ENCODE measurements at places on chromosomes 12 and 14.

GRCh38 chr14:104820669-104821228 is 19.8 kb downstream of the ZBTB42 start:
- DNase-seq: no peak

- no peak for DNase-seq
These were observed 64.9 kb upstream of the DICER1 start for GRCh38 chr14:95222151-95222631.

GRCh38 chr14:52558688-52559087 is 6.1 kb downstream of the GPR137C start:
- DNase-seq: no peak

- DNase-seq: no peak
These were observed 187.8 kb downstream of the NPAS3 start for GRCh38 chr14:33126433-33126832.

GRCh38 chr12:46360908-46361666 is 11.5 kb downstream of the SLC38A2 start:
- DNase-seq: no peak

GRCh38 chr12:23614280-23614679 is 335.2 kb downstream of the SOX5 start:
- no peak for DNase-seq

- no peak for DNase-seq
These were observed 11.6 kb upstream of the HAL start for GRCh38 chr12:96007729-96008128.

DNA sequence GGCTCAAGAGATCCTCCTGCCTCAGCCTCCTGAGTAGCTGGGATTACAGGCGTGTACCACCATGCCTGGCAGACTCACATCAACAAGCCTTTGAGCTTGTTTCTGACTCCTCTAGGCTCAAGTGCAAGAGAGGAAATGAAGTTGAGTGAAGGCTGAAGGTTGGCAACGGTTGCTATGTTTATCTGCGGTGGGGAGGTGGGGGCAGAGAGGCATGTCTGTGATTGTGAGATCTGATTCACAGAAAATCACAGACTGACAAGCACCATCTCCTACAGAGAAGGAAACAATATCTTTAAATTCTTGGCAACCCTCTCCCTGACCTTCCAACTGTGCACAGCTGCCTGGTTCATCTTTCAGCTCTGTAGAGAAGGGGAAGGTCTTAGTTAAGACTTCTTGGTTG is 22.1 kb upstream of the NINJ2 start:
- DNase-seq: peak; percentile 75

DNA sequence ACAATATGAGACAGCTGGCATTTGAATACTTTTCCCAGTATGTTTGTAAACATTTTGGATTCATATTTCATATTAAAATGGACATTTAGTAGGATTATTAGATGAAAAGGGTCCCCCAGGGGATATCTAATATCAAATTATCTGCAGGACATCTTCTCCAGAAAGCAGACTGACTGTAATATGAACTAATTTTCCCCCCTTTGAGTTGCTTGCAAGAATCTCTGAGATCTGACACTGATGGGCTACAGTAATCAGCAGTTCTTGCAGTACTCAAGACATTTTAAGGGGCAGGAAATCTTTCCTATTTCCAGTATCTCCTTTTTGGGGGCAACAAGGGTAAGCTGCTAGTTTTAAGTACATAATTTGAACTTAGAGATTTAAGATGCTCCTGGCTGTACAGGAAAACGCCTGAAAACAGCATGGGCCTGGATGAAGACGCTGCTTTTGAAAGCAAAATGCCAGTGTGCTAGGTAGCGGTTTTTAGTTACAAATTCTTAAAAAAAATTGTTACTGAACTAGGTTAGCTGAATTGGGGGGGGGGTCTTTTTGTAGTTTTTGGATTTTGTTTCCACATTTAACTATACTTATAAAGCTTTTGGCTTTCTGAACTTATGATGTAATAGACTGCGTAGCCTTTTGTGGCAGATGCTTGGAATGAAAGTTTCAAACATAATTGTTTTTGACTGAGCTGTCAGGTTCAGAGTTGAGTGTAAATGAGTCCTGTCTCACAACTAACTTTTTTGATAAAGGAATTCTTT is 2.2 kb downstream of the FRMD6 start:
- no peak for DNase-seq

DNA sequence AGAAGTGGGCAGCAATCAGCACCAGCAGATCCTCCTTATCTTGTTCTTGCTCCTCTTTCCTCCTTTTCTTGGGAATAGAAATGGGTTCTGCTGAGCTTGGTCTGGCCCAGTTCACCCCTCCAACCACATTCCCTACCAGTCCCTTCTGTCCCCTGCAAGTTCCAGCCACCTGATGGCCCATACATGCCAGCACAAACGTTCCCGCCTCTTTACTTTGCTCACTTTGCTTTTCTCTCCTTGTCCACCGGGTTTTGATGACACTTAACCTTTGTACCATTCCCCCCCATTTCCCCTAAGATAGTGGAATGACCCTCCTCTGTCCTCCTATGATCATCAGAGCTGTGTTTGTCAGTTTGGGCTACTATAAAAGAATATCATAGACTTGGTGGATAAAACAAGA is 23.4 kb upstream of the EML1 start:
- DNase-seq: no peak

Data from activated T-cell treated with anti-CD3 and anti-CD28 coated beads, Interleukin-2, amount 50 U/mL, for 1 hour (primary cell).